ENCODE measurements at places on chromosomes 16 and 17.

- no peak for DNase-seq
These were observed 26.6 kb downstream of the LASP1 start for GRCh38 chr17:38896346-38896954.

GRCh38 chr16:80746231-80746630, 58.2 kb downstream of the CDYL2 start:
- no peak for DNase-seq

- DNase-seq = no peak
These were observed 30.3 kb downstream of the KLHDC4 start for GRCh38 chr16:87735270-87736007.

GRCh38 chr17:43151880-43152456, 19.0 kb upstream of the NBR1 start:
- no peak for DNase-seq

DNA sequence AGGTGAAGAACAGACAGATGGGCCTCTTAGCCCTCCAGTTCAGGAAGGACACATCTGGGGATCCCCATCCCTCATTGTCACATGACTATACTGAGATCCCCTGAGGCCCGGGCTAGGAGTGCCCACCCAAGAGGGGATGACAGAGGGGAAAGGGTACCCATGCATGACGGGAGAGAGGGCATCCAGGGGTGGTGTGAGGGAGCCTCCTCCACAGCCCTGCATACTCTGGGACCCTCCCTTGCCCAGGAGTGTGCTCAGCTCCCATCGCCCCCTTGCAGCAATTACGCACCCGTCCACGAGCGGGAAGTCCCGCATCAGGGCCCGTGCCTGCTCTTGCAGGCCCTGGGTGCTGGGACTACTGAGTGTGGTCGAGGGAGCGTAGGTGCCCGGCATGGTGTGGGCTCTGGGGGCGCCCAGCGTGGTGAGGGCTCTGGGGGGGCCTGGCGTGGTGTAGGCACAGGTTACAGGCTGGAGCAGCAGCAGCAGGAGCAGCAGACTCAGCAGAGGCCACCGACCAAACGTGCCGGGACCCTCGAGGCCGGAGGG, 6.5 kb downstream of the DPEP2 start:
- no peak for DNase-seq

DNA sequence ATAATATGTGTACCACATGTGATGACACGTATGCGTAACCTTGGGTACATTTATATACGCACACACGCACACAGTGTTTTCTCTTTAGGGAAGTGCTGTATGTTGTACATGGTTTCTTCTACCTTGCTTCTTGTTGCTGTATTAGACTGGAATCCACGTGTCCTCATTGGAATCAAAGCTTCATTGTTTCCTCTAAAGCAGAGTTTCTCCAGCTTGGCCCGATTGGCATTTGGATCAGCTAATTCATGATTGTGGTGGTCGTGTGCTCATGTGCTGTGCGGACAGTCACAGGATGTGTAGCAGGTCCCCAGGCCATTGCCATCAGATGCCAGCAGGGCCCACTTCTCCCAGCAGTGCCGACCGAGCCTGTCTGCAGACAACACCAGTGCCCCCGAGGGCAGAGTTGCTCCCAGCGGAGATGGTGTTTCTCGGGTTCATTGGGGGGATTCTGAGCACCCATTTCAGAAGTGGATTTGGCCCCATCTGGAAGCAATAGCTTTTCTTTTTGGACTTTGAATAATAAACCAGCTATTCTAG, 148.4 kb downstream of the RPTOR start:
- DNase-seq = no peak

GRCh38 chr16:84347161-84347560, 21.2 kb upstream of the ATP2C2 start:
- DNase-seq = no peak

DNA sequence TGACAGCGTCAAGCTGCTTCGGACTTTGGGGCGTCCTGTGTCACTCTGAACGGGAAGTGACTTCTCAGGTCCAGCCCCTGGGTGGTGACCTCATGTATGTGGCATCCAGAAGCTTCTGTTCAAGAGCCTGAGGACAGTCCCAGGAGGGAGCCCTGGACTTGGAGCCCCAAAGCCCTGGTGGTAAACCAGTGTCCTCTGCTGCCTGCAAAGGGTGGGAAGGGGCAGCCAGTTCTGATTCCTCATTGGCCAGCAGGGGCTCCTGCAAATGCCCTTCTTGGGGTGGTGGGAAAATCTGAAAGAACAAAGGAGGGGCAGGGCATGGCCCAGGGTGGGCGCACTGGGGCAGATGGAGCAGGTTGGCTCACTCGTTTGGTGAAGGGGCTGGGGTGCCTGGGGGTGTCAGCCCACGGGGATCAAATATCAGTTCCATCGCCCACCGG, 1.6 kb downstream of the OSGIN1 start:
- no peak for DNase-seq

DNA sequence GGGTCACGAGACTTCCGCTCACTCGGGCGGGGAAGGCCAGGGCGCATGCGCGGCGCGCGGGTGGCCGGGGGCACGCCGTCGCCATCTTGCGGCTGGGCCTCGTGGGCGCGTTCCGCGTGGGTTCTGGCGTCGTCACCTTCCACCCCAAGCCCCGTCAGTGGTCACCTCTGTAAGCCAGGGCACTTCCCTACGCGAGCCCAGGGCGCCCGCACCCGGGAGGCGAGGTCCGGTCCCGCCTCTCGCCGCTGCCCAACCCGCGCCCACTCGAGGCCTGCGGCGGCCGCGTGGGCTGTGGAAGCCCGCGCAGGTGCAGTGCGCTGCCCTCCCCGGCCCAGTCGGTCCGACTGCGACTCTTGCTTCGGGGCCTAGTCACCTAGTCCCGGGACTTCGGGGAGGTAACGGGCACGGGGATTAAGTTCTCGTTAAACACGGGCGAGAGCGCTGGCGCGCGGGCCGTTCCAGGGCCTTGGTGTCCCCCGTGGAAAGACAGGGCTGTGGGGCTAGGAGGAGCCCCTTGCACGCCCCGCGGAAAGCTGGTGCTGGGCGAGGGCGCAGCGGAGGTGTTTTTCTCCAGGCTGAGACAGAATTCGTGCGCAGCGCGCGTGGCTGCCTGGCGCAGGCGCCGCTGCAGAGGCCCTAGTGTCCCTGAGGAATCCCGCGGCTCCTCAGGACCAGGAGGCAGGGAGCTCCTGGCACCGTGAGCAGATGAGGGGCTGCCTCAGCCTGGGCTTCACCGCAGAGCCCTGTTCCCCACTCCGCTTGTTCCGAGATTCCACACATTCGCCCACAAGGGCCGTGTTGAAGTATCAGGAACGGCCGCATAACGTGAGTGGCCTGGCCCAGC, 472 bp upstream of the ARHGDIA start:
- DNase-seq = peak; percentile 25

- no peak for DNase-seq
These were observed 129.7 kb upstream of the GSE1 start for GRCh38 chr16:85483424-85483823.

- DNase-seq = no peak
These were observed 42.1 kb upstream of the RPH3AL start for GRCh38 chr17:394718-395095.

DNA sequence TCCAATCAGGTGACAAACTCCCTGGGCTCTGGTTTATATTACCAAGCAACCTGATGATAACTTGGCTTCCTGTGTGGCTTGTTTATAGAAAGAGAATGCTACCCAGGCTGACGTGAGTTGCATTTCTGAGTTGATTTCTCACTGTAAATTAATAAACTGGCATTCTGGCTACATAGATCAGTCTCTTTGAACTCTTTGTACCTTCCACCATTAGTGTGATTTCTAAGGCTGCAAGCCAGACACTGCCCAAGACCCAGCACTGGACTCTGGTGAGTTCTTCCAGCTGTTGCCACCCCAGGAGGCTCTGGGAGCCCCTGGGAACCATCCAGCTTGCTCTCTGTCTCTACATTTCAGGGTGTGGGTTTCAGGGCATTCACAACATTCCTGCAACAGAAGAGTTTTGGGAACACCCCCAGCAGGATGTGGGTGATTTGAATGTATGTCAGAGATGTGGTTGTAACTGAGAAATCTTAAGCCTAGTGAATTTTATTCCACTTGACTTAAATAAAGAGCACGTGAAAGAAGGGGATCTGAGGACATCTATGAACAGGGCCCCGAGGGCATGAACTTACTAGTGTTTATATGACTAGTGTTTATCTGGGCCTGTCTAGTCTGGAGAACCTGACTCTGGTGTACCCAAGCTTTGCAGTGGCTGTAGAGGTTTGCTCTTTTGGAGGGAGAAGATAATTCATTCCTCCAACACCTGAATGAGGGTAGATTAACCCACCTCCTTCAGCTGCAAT, 30.3 kb upstream of the LRRC37A start:
- DNase-seq = no peak

- DNase-seq = no peak
These were observed 71.1 kb downstream of the BANP start for GRCh38 chr16:88022076-88023042.

DNA sequence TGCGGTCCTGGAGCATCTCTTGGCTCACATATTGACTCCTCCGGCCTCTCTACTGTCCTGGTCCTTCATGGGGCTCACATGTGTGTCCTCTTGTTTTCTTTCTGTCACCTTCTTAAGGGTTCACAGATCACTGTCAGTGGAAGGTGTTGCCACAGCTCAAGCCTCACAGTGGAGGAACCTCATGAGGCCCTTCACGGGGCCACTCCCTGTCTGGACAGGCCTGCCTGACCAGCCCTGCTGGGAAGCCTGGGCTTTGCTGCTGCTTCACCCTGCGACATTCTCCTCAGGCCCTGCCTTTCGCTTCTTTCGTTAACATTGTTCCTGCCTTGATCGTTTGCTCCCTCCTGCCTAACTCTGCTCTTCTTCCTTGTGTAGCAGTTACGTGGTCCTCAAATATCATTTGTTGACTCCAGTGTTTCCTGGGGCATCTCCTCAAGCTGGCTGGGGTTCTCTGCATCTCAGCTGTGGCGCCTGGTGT, 55.9 kb downstream of the WDR45B start:
- DNase-seq = no peak

- no peak for DNase-seq
These were observed 10.0 kb downstream of the SLC46A1 start for GRCh38 chr17:28395968-28396367.

- no peak for DNase-seq
These were observed 545.5 kb downstream of the TMEM114 start for GRCh38 chr16:8044796-8045195.

- DNase-seq = no peak
These were observed 62.6 kb upstream of the ENDOV start for GRCh38 chr17:80352216-80352895.

DNA sequence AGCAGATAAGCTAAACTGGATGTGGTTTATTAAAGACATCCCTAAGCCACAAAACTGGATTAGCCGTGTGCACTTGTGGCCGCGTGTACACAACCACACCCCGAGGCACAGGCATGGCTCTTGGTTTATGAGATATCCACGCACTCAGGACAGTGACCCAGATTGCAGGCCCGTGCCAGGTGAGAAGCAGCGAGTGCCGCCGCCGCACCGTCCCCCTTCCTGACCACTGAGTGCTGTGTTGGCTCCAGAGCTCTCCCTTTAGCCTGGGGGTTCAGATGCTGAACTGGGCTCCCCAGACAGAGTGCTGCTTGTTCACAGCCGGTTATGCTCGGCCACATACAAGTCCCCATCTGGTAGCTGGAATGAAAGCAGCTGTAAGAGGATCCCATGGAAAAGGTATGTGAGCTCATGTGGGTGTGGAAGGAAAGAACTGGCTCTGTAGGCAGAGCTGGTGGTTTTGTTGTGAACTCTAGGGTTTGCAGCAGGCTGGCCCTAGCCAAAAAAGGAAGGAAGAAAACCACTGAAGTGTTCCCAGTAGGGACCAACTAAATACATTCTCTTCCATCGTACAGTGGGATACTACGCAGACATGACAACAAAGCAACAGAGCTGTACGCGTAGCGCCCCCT, 29.5 kb downstream of the KNOP1 start:
- DNase-seq = no peak

DNA sequence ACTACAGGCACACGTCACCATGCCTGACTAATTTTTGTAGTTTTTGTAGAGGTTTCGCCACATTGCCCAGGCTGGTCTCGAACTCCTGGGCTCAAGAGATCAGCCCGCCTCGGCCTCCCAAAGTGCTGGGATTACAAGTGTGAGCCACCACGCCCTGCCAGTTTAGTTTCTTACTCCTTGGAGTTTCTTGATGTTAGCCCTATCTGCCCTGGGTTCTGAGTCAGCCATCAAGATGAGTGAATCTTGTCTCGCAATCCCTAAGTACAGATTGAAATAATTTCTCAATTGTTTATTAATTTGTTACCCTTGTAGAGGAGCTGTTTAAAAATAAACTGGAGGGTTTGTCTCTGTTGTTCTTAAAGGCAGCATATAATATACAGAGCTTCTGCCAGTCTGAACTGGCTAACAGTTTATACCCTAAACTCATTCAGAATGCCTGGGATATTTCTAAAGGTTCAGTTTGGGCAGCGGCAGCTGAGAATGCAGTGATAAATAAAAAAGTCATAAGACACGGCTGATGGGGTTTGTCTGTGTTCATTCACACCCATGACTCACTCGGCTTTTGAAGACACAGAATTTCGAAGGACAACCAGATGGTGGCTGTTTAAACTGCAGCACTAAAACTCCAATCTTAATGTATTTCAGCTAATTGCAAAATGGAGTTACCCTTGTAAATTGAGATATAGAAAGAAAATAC, 39.6 kb downstream of the GPRC5B start:
- DNase-seq = no peak

GRCh38 chr16:87006789-87007745, 310.1 kb downstream of the C16orf95 start:
- DNase-seq = no peak

- no peak for DNase-seq
These were observed 21.5 kb upstream of the KCNJ16 start for GRCh38 chr17:70053241-70054234.

- DNase-seq = no peak
These were observed 43.9 kb upstream of the RCVRN start for GRCh38 chr17:9948928-9949327.

DNA sequence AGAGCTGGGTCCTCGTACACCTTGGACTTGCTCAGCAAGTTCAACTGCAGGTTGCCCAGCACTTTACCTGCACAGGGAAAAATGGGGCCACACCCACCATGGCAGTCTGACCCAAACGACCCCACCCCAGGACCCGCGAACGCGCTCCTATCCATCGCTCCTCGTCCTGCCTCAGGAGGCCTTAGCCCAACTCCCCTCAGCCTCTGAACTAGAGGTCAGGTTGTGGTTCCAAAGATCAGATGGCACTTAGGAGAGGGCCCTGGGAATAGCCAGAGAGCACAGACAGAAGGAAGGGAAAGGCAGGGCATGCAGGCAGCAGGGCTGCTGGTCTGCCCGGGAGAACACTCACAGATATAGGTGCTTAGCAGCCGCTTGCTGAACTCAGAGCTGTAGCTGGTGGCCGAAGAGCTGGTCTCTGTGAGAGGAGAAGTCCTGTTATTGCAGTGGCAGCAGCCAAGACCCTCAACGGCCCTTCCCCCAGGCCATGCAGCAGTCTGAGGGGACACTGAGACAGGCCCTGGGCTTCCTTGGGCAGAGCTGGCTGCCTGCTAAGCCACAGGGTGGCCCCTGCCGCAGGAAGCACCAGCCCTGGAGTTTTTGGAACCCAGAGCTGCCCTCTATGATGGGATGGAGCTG, 6.9 kb downstream of the ZACN start:
- DNase-seq = no peak

GRCh38 chr17:21368545-21369246, 7.5 kb upstream of the KCNJ12 start:
- DNase-seq = no peak

- DNase-seq = no peak
These were observed 64.5 kb downstream of the RAI1 start for GRCh38 chr17:17745476-17746455.

GRCh38 chr16:85090181-85090580, 22.1 kb downstream of the CIBAR2 start:
- no peak for DNase-seq
